ENCODE measurements at places on chromosomes 3 and 15.

- DNase-seq: no peak
Observed at GRCh38 chr15:74857082-74857655, 14.2 kb upstream of the ULK3 start.

DNA sequence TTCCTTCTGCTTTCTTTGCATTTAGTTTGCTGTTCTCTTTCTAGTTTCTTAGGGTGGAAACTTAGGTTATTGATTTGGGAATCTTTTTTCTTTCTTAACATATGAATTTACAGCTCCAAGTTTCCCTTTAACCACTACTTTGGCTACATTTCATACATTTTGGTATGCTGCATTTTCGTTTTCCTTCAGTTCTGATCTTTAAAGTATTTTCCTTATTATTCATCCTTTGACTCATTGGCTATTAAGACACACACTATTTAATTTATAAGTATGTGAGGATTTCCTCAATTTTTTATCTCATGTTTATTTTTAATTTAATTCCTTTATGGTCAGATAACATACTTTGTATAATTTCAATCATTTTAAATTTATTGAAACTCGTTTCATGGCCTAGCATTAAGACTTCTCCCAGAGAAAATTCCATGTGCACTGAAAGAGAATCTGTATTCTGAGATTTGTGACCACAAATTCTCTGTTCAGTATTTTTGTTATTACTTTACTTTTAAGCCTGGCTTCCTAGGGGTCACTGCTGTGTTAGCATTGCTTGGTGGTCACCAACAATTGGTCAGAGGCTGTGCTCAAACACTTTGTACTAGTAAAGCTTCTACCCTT, 87.7 kb downstream of the CFAP20DC start:
- DNase-seq: no peak

GRCh38 chr3:42685891-42686820, 819 bp downstream of the KLHL40 start:
- DNase-seq: no peak

DNA sequence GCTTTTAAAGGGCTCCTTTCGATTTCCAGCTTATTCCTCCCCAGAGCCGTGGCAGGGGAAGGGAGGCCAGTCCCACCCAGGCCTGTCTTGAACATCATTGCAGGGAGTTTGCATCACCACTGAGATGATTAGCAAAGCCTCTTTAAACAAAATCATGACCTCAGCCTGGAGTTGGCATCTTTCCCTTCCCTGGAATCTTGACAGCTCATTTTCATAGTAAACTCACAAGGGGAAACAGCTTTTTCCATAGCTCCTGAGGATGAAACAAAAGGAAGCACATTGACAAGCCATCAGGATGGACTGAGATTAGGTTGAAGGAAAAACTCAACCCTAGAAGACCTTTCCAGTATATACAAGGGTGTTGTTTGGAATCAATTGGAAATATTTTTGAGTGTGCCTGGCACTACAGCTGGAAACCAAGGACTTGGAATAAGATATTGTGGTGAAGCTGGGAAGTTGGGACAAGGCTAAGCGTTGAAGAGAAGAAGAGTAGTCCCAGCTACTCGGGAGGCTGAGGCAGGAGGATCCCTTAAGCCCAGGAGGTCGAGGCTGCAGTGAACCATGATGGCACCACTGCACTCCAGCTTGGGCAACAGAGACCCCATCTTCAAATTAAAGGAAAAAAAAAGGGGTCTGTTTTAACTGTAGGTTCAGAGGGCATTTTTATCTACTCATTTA, 3.1 kb upstream of the LARP6 start:
- DNase-seq: no peak

DNA sequence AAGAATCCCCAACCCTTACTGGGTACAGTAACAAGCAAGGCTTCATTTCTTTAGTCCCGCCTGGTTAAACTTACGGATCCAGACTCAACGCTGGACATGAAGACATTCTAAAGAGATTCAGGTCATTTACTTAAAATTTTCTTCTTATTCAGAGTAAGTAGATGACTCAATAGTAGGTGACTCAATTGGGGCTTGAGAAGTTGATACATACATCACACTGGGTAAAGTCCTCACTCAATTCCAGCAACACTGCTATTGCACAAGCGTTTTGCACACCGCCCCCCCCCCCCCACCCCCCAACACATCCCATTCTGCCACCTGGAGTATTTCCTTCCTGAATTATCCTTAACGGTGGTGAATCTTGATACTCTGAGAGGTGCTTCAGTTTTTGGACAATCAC, 610.0 kb downstream of the FOXP1 start:
- DNase-seq: no peak

DNA sequence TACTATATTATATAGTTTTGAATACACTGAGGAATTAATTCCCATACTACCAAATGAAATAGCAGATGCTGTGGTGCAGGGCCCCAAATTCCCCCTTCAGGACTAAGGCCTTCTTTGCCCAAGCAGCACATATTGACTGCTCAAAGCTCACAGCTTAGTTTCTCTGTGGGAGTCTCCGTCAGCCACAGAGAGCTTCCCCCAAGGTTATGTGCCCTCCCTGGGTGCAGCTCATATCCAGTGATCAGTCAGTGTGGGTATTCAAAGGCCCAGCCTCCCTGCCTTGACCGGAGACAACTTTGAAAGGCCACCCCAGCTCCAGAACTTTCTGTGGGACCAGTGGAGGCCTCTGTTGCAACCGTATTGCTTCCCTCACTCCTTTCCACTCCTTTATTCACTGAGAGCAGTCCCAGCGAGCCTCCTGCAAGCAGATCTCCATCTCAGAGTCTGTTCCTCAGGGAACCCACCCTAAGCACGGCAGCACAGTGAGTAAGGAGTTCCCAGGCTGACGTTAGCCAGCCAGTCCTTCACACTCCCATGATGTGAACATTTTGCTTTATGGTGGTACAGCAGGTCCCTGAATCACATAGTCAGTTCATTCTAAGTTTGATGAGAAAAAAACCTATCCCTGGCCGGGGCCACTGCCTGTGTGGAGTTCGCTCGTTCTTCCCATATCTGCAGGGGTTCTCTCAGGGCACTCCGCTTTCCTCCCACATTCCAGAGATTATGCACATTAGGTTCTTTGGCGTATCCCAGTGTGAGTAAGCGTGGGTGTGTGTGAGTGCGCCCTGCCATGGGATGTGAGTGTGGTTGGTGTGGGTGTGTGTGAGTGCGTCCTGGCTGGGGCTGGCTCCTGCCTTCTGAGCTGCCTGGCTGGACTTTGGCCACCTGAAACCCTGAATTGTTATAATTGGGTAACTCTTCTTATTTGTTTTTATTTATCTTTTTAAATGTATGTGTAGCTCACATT, 64.4 kb upstream of the PPARG start:
- no peak for DNase-seq

- no peak for DNase-seq
Observed at GRCh38 chr3:24215502-24215901, 270.4 kb downstream of the NR1D2 start.

DNA sequence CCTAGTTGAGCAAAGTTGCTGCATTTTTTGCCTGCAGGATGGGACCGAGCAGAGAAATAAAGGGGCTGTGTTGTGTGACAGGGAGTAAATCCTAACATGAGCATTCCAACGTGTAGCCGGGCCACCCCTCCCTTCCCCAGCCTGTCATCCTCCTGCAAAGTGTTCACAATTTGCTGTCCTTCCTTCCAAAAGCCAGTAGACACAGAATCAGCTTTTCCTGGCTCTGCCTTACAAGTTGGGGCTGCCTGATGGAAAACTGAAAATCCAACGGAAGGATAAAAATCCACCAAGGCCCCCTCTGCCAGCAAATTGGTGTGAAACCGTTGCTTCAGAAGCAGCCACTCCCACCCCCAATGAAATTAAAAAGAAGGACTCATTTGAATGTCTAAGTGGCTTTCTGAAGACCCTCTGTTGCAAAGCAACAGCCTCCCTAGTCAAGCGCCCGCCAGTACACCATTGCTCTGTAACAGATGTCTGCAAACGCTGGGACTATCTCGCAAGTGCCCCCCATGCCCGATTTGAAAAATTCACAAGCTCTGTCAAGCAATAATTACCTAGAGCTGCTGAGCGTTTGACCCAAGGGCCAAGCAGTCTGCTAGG, 665 bp downstream of the FRMD4B start:
- DNase-seq: no peak

DNA sequence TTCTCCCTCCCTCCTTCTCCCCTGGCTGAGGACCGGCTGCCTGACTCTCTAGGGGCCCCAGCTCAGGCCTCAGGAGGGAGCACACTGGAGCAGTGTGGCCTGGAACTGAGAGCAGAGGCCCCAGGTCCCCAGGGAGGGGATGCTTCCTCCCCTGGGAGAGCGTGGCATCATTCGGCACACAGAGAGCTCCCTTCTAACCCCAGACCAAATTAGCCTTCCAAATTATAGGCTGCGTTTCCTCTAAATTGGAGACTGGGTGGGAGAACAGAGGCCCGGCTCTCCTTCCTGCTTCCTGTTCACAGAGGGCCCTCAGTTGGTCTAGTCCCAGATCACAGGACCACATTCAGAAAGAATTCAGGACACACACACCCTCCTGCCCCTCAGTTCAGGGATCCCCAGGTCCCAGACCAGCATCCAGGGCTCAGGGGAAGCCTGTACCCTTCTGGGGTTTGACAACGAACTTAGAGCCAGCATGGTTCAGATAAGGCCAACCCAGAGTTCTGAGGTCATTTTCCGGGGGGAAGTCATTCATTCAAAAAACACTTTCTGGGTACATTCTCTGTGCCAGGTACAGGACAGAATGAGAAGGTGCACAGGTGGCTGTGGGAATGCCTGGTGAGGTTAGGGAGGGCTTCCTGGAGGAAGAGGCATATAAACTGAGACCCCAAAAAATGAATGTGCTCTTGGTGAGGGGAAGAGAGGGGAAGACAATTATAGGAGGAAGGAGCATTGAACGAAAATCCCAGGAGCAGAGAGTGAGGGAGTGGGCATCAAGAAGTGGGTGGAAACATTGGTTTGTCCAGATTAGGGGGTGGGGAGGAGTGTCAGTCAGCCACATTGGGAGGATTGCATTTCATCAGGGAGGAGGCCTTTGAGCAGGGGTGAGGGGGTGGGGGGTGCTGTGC, 28.4 kb upstream of the RPL29 start:
- DNase-seq: no peak

DNA sequence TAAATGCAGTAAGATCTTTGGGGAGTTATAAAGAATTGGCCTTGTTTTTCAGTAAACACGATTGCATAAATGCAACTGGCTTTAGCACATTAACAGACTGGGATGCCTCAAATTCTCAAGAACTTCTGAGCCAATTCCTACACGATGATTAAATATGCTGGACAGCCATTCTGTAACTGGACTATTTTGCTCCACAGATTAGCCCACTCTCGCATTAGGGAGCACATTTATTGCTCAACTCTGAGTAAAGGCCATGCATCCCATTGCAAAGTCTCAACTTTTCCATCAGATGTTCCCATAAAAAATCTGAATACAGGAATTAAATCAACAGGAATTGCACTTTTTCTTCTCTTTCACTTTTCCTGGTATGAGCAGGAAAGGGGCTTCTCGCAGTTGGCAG, 66.7 kb upstream of the PRICKLE2 start:
- DNase-seq: no peak

All from MM.1S (cell line).